ENCODE measurements at places on chromosomes 1 and 21. TPM values are rescaled to one million over a fixed set of nuclear protein-coding genes. Genes with fewer than 3 reads are reported as not detected.

GRCh38 chr1:31715087-31715872 lies 11.5 kb upstream of the COL16A1 start:
- no peak for DNase-seq

- no peak for DNase-seq
Measured at GRCh38 chr1:40567825-40568224, 36.4 kb downstream of the ZNF684 start.

DNA sequence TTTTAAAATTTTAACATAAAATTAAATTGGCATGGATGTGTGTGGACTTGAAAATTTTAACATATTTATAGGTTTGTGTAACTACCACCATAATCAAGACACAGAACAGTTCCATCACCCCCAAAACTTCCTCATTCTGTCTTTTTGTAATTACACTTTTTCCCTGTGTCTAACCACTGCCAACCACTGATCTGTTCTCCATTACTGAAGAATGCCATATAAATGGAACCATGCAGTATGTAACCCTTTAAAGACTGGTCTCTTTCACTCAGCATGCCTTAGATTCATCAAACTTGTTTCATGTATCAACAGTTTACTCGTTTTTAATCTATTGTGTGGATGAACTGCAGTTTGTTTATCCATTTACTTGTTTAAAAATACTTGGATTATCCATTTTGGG lies 13.0 kb upstream of the AHCYL1 start:
- no peak for DNase-seq

GRCh38 chr1:25003457-25004190 lies 73.5 kb upstream of the RUNX3 start:
- DNase-seq = no peak

GRCh38 chr1:101914473-101915242 lies 82.1 kb downstream of the OLFM3 start:
- DNase-seq = no peak

DNA sequence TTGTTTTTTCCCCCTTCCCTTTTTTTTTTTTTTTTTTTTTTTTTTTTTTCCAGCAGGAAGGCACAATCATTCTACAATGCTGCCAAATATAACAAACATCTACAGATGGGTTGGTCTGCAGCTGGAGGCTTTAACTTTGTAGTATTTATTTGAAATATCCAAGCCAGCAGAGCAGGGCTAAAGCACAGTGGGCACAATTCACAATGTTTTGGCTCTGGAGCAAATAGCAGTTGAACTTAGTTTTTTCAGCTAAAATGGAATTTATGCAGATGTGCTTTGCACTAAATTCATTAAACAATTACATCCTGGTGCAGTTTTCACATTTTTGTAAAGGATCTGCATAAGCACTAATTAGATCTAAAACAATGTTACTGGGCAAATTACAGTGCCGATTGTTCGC lies 39.8 kb upstream of the ZBTB18 start:
- no peak for DNase-seq

DNA sequence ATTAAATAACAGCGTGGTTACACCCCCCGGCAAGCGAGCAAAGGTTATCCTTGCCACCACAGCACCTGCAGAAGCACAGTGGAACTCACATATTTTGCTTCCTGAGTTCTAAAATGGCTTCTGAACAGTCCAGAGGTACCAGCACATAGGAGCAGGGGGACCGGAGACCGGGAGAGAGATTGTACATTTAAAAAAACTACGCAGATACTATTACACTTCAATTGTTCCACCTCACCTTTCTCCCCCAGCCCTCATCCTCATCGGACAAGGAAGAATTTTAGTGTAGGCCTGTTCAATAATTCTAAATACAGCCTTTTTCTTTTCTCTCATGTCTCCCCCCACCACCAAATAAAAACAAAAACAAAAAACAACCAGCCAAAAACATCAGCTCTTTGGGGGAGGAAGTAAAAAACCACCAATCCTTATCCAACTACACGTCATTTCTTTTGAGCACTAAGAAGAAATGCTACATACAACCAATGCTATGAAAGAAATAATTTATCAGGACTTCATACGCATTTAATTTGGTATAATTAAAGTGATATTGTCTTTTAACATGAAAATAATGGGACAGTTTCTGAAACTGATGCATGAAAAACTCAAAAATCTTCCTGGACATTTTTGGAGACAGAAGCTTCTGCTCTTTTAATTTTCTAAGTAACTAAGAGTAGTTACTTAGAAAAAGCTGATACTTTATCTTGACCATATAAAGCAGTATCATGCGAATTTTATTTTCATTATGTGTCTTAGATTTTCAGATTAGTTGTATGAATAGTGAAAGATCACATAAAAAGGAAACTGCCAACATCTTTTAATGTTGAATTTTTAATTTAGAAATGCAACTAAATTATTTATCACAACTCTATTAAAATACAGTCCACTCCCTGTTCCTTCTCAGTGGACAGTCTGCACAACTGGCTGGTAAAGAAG lies 9.1 kb downstream of the CDKN2C start:
- DNase-seq = no peak

- no peak for DNase-seq
Measured at GRCh38 chr1:192160196-192160595, 1.9 kb downstream of the RGS18 start.

GRCh38 chr1:101112051-101112780 lies 86.6 kb upstream of the DPH5 start:
- no peak for DNase-seq

GRCh38 chr1:77978293-77978968 lies 441 bp downstream of the FUBP1 start:
- DNase-seq = peak; percentile 92

DNA sequence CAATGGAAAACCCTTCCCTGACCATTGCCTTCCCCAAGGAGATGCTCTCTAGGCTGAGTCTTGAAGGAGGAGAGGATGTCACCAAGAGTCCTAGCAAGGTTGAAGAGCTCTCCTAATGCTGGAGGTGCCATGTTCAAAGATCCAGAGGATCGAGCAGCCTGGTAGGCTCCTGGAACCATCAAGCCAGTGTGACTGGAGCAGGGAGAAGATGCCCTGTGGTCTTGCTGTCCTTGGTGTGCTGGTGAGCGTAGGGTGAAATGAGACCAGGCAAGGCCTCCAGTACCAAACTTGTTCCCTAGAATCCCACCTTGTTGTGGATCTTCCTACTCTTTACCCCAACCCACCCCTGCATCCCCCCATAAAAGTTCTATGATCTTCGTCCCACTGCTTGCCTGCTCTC lies 46.6 kb upstream of the GALNT2 start:
- no peak for DNase-seq

GRCh38 chr1:182720463-182720862 lies 36.1 kb upstream of the RGS8 start:
- peak; percentile 20 for DNase-seq

DNA sequence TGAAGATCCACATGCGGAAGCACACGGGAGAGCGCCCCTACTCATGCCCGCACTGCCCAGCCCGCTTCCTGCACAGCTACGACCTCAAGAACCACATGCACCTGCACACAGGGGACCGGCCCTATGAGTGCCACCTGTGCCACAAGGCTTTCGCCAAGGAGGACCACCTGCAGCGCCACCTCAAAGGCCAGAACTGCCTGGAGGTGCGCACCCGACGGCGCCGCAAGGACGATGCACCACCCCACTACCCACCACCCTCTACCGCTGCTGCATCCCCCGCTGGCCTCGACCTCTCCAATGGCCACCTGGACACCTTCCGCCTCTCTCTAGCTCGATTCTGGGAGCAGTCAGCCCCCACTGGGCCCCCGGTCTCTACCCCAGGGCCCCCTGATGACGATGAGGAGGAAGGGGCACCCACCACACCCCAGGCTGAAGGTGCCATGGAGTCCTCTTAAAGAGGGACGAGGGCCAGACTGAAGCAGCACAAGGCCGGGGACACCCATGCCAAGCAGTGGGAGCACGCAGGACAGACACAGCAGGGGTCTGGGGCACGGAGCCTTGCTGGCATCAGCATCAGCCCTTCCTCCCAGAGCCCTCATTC lies 13.7 kb downstream of the ZBTB7B start:
- DNase-seq = no peak

GRCh38 chr1:9629445-9630201 lies 21.9 kb upstream of the PIK3CD start:
- no peak for DNase-seq

DNA sequence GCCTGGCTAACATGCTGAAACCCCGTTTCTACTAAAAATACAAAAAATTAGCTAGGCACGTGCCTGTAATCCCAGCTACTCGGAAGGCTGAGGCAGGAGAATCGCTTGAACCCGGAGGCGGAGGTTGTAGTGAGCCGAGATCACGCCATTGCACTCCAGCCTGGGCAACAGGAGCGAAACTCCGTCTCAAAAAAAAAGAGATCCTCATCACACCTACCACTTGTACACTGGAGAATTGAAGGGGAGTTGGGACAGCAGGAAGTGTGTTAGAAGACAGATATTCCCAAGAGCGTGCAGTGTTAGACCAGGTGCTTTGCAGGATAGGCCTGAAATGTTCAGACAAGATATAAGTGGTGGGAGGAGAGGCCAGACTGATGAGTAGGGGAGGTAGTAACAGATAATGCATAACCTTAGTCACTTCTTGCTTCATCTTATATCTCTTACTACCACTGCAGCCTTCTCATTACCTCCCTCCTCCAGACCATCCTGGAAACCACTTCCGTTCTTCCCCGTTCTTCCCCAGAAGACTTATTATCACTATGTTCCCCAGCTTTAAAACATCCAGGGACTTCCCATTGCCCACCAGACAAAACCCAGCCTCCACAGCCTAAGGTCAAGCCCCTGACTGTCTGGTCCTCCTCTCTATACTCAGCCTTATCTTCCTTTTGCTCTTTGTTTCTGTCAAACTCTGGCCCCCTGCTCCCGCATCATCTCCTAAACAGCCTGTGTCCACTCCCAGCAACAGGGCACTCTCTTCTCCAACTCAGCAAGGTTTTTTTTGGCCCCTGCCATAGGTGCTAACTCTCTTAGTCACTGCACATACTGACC lies 21.3 kb downstream of the FAM20B start:
- DNase-seq = no peak

DNA sequence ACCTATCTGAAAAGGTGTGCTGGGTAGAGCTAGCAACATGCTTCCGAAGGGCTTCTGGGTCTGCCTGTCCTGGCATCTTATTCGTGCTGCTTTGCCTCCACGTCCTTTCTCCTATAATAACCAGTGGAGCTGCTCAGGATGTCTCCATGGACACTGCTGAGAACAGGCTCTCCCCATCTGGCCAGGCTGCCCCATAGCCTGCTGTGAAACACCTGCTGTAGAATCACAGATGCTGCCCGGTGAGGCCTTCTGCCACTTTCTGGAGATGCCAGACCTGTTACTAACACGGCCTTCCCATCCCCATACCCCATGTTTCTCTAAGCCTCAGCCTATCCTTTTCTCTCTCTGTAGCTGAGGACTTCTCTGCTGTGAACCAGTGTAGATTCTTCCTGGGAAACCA lies 120.5 kb downstream of the IER5 start:
- no peak for DNase-seq

DNA sequence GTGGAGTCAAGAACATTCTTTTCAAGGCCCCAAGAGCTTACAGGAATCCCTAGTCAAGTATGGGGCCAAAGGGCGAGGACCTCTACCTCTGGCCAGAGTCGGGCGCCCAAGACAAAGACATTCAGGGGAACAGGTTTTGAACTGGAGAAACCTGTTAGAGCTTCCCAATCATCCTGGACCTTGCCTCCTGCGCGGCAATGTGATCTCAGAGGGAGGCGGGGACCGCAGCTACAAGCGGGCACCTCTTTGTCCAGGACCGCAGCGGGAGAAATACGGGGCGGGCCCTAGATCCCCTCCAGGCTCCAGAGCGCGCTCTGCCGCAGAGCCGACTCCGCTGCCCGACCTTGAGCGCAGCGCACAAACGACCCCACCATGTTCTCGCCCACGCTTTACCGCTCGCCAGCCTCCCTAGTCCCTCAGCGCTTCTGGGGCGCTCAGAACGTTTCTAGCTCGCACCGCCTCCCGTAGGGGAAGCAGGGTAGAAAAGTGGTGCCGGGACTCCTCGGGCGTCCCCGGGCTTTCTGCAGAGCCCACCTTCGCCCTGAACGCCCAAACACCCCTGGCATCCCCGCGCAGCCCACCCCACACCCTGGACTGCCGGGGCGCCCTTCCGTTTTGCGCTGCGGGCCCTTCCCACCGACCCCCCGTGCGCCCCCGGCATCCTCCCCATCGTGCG lies 28.1 kb downstream of the RABIF start:
- DNase-seq = peak; percentile 74

- peak; percentile 48 for DNase-seq
Measured at GRCh38 chr1:219385787-219386427, 212.2 kb downstream of the LYPLAL1 start.

DNA sequence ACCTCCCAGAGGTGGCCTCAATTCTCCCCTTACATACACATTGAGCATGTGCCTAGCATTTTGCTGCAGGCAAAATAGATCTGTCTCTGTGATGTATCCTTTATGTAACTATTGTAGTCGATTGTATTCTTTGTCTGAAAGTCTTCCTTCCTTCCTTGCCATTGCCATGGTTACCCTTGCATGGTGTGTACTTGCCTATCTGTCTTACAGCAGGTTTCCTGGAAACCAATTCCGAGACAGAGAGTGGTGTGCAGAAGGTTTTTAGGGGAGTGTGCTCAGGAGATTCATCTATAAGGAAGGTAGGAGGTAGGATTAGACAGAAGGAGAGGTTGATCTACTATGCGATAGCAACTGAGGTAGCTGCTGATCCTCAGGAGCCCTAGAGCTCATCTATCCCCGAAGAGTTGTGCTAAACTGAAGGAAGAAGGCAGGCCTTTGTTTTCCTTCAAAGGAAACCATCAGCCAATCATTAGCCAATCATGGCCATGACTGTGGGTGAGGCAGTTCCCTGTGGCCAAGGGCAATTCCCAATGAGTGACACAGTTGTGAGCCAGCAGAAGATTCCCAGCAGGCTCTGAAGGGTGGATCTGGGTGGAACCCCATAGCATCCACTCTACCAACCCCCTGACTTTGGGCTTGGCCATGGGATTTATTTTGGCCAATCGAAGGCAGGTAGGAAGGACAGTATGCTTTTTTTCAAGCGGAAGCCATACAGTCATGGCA lies 15.0 kb downstream of the CITED4 start:
- peak; percentile 75 for DNase-seq

GRCh38 chr1:7984811-7985210 lies 23.3 kb downstream of the PARK7 start:
- no peak for DNase-seq

Gene RAP1GAP
- 0.17 TPM for total RNA-seq

Gene SYT2
- 0.07 TPM for total RNA-seq

Gene ATP1A4
- under 0.01 TPM for total RNA-seq

Gene TUT4
- total RNA-seq = 30.5 TPM

Gene C8B
- not detected for total RNA-seq

Gene RCAN1
- total RNA-seq = 60.7 TPM

Gene ACADM
- total RNA-seq = 24.2 TPM

Gene ECM1
- total RNA-seq = 16.2 TPM

Gene KCNA3
- total RNA-seq = not detected

Gene RNF223
- not detected for total RNA-seq

Gene NBPF4
- total RNA-seq = not detected

Gene GJA9
- total RNA-seq = not detected

Gene KRTAP11-1
- total RNA-seq = not detected

Measured in mammary epithelial cell (primary cell).